ENCODE measurements at places on chromosomes 2 and 18.

DNA sequence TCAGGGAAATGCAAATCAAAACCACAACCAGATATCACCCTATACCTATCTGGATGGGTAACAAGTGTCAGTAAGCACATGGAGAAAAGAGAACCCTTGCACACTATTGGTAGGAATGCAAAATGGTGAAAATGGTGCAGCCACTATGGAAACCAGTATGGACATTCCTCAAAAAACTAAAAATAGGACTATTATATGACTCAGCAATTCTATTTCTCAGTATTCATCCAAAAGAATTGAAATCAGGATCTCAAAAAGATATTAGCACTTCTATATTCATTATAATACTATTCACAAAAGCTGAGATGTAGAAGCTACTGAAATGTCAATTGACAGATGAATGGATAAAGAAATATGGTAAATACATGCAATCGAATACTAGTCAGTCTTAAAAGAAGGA is 491.1 kb upstream of the MYT1L start:
- DNase-seq: no peak

- no peak for DNase-seq
These were observed 258.6 kb upstream of the CRIM1 start for GRCh38 chr2:36097022-36097421.

GRCh38 chr2:211545582-211545981 is 989.2 kb downstream of the CPS1 start:
- no peak for DNase-seq

DNA sequence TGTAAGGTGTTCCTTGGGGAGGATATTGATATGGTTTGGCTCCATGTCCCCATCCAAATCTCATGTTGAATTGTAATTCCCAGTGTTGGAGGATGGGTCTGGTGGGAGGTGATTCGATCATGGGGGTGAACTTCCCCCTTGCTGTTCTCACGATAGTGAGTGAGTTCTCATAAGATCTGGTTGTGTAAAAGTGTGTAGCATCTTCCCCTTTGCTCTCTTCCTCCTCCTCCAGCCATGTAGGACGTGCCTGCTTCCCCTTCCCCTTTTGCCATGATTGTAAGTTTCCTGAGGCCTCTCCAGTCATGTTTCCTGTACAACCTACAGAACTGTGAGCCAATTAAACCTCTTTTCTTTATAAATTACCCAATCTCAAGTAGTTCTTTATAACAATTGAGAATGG is 458.7 kb downstream of the LPIN1 start:
- no peak for DNase-seq

DNA sequence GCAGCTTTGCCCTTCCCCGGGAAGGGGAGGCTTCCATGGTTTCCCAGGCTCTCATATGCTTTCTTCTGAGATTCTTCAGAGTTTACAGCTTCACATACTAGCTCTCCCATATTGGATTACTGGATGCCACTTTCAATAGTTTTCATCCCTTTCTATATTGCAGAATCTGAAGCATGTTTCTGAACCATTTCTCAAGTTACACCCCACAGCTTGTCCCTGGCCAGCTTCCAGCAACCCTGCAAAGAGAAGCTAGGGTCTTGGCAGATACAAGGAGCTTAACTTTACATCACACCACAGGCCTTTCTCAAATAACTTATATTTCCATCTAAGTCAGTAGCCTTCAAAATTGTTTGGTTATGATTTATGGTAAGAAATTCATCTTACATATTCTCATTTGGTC is 39.6 kb downstream of the LHCGR start:
- no peak for DNase-seq

DNA sequence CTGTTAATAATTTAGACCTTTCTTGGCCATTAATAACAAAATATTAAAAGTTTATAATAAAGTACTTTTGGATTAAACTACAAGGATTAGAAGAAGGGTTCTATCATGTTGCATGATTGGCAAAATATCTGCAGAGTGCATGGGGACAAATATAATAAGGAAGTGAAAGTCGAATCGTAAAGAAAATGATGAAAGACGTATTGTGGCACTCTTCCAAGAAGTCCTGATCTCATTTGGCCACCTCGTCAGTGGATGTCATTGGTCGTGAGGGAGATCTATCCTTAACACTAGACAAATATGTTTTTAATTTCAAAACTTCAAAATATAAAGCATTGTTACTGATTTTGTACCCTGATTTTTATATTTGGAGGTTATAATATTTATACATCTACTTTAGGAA is 197.7 kb upstream of the STON1 start:
- no peak for DNase-seq

DNA sequence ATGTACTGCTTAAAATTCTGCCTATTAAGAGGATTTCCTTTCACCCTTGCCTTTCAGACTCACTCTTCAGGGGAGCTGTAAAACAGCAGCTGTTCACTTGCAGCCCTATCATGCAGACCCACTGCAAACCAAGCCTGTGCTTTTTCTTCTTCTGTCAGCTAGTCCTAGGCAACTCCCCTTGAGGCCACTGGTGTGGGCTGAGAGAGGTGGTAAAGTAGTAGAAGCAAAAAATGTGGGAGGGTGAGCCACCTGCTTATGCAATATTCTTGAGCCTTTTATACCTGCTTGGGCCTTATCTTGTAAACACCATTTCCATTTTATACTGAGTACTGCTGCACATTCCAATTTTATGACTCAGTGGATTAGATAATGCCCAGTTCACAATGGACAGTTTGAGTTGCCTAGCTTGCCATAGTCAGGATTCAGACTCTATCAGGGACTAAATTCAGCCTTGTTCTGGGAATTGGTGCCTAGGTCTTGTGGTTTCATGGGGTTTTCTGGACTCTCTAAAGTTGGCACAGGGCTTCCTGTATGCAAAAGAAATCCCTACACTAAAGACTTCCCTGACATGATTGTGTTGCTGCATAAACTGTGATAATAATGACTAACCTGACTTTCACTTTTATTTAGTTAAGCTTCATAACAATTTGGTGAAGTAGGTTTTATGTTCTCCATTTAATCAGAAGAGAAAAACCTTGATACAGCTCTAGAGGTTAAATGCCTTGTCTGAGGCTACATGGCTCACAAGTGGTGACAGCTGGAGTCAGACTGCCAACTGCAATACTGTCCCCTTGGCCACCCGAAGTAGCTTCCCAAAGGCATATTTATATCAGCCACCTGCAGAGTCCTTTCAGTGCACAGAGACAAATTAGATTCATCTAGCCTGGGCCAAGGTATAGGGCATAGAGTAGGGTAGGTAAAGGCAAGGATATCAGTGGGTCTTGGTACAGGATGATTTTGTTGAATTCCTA is 47.4 kb upstream of the KDM3A start:
- DNase-seq: no peak

DNA sequence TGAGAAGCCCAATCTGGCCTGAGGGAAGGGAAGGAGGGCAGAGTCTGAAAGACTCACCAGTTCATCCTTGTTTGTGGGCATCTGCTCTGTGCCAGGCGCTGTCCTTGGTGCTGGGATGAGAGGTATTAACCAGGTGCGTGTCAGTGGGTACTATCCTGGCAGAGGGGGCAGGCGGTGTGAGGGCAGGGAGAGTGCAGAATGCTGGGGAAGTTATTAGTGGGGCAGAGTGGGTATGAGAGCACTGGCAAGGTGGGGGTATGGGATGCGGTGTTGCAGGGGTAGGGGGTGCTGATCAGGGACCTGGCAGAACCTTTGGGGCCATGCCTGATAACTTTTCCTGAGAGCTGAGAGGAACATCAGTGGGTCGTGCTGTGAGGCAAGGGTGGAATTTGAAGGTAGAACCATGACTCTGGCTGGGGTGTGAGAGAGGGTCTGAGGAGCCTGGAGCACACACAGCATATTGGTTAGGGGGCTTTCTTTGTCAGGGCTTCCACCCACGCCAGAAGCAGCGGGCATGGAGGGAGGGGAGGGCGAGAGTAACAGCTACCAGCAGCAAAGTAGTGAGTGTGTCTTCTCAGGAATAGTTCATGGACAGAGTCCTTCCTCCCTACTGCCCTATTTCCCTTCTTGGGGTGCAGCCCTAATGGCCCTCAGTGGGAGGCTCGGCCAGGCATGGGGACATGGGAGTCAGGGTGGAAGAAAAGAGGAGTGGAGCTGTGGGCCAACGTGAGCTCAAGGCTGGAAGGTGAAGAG is 290.7 kb downstream of the CYP26B1 start:
- no peak for DNase-seq

DNA sequence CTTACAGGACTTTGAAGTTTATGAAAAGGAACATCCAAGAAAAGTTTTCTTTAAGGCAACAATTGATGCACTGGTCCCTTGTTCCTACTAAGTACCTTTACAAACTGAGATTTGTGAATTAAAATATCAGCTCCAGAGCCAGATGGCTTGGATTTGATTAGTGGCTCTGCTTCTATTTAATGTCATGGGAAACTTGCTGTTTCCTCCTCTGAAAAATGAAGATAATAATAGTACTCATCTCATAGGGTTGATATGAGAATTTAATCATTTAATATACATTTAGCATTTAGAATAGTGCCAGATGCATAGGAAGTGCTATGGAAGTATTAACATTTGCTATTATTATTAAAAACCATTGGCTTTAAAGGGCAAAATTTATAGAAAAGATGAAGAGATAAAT is 2.6 kb upstream of the GAREM1 start:
- DNase-seq: no peak

GRCh38 chr2:205424326-205424725 is 258.0 kb upstream of the NRP2 start:
- DNase-seq: no peak

- DNase-seq: no peak
These were observed 28.1 kb downstream of the MAP4K4 start for GRCh38 chr2:101725515-101726192.

- DNase-seq: no peak
These were observed 54.8 kb downstream of the KIAA2012 start for GRCh38 chr2:202127687-202128331.

GRCh38 chr2:236121546-236121945 is 46.6 kb downstream of the GBX2 start:
- no peak for DNase-seq

GRCh38 chr2:171822525-171823322 is 71.3 kb downstream of the SLC25A12 start:
- no peak for DNase-seq

DNA sequence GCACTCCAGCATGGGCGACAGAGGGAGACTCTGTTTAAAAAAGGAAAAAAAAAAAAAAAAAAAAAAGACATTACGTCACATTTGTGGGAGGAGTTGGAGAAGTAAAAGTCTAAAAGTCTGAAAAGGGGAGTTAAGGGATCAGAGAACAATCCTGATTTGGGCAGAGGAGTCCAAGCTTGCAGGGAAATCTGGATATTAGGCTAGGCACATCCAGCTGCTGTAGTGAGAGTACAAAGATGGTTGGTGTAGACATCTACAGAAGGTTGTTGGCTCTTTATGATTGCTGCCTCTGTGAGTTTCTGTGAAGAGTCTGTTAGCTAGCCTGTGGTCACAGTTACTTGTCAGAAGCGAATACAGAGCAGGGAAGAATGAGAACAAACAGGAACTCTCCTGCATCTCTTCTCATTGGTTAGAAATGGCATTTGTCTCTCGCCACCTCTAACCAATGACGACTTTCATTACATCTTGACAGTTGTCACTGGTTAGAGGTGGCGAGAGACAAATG is 3.3 kb upstream of the OSBPL6 start:
- no peak for DNase-seq

DNA sequence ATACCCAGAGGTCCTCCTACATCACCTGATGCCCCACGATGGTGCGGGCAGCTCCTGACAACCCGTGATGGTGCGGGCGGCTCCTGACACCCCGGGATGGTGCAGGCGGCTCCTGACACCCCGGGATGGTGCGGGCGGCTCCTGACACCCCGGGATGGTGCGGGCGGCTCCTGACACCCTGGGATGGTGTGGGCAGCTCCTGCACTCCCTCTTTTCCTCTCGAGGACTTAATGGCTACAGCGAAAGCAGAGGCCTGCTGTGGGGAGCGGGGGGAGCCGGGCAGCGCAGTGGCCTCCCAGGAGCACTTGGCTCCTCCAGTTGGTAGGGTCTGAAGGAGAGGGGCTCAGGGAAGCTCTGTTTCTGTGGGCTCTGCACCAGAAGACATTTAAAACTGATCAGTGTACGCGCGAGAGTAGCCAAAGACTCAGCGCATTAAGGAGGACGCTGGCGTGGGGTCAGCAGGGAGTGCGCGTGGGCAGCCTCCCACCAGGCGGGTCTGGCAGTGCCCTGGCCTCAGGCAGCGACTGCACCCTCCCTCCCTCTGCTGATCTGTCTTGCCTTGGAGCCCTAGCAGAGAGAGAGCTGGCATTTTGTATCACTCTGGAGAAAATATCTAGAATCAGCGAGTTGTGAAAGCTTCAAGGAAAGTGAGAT is 464.5 kb upstream of the MYT1L start:
- no peak for DNase-seq

GRCh38 chr2:60358476-60358875 is 195.0 kb downstream of the BCL11A start:
- no peak for DNase-seq
